CD4-positive, alpha-beta T cell treated with Interleukin-2 at 100 ng/mL for 4 hours (primary cell): ENCODE measurements at places on chromosomes 5 and 9.

- DNase-seq, result no peak
These were observed 108.9 kb downstream of the FOXD1 start for GRCh38 chr5:73339711-73340110.

DNA sequence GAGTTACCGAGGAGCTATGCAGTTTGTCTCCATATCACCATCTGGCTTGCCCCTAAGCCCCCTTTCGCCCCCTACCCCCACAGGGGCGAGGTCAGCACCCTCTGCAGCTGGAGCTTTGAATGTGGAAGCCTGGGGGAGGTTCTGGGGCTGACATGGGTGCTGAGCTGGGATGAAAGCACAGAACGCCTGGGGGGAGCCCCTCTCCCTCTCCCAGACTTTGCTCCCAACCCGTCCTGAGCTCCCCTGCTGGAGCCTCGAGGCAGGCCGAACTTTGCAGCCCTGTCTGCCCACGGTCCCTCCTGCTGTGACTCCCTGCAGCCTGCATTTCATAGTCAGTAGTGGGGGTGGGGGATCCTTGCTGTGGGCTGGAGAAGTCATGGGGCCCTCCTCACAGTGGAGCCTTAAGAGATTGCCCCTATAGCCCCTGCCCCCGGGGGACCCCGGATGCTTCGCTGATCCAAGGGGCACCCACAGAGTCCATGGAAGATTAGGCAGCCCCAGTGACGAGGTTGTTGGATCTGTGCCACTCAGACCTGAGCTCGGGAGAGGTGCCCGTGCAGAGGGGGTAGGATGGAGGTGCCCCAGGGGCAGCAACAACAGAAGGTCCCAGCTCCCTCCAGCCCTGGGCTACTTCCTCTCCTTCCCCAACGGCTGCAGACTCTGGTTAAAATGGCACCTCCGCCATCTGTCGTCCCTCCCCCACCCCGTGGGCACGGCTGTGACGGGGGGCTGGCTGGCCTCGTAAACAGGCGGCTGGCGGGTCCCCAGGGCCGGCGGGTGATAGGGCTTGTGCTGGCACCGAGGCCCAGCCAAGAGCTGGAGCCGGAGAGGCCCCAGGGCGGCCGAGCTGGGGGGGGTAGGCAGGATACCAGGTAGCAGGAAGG, 162.0 kb downstream of the C9orf50 start:
- DNase-seq, result no peak

DNA sequence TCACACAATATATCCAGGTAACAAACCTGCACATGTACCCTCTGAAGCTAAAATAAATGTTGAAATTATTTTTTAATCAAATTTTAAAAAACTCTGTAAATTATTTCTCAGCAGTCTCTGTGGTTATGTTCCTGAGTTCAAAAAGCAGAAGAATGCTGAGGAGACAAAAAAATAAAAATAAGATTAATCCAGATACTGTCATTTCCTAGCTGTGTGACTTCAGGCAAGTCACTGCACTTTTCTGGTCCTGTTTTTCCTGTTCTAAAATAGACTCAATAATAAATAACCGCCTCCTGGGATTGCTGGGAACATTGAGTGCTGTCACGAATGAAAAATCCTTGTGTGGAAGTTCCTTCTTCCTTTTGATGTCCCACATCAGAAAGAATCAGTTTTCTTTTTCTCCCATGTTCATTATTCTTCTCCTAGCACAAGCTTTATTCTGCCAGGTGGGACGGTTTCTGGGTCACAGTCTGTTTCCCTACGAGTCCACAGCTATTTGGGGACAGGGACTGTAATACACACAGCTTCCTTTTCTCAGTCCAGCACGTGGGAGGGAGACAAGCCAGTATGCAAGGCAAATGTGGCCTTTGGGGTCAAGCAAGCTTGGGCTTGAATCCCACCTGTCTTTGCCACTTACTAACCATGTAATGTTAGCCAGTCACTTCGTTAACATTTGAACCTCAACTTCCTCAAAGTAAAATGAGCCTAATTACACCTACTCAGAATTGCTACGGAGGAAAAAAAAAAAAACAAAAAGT, 156.9 kb downstream of the TRIM32 start:
- DNase-seq, result no peak

DNA sequence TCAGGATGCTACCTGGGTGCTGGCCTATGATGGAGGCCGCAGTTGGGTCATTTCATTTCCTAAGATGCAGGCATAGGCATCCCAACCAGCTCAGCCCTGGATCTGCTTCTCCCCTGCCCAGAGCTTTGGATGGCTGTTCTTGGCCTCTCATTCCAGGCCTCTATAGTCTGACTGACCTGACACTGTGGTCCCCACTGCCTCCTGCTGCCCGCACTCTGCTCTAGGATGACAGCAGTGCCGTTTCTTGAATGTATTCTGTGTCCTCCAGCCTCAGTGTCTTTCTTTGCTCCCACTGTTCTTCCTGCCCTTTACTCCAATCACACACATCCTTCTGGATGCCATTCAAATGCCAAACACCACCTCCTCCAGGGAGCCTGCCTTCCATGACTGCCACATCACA, 235.7 kb downstream of the HSPA4 start:
- peak; percentile 37 for DNase-seq

- no peak for DNase-seq
These were observed 794 bp upstream of the LRRC14B start for GRCh38 chr5:190366-191035.

DNA sequence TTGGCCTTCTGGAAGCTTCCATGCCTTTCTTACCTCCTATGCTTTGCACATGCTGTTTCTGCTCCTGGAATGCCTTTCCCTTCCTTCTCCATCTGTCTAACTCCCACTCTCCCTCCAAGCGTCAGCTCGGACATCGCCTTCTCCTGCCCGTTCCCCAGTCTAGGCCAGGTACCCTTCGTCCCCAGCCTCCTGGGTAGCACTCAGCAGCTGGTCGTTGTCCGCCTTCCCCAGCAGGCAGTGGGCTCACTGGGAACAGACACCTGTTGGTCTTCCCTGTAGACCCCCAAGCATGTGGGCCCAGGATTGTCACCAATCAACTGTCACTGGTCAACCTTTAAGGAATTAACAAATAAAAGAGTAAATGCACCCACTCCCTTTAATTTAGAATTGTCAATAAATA, 202.2 kb downstream of the RGS3 start:
- DNase-seq, result no peak

GRCh38 chr9:122134822-122135528, 24.6 kb downstream of the NDUFA8 start:
- DNase-seq, result no peak

DNA sequence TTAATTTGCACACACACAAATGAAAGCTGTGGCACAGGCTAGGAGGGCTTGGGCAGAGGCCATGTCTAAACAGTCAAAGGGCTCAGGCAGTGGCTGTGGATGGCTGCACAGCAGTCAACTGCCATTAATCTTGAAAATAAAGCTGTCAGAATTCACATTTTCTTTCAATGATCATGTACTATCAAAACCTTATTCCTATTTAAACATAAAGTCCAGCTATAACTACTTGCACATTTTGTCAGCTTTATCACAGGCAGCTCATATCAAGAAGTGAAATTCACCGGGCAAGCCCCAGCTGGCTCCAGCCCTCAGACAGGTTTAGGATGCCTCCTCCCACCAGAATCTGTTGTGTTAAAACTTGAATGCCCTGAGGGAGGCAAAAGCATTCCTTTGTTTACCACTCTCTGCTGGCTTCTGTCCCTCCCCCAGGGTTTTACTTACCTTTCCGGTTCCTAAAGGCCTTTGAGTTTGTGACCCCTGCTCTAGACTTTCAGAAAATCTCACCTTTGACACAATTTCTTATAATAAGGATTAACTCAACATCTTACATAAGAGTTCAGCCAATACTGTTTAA, 54.9 kb upstream of the GRAMD2B start:
- DNase-seq, result no peak

GRCh38 chr5:141529873-141530272, 41.0 kb downstream of the PCDHGC5 start:
- DNase-seq, result no peak

- DNase-seq, result no peak
These were observed 139.3 kb downstream of the FBXL7 start for GRCh38 chr5:15639288-15639687.

- DNase-seq, result no peak
These were observed 319.3 kb upstream of the CHD1 start for GRCh38 chr5:99248066-99248465.

GRCh38 chr9:112669326-112669725, 48.6 kb downstream of the INIP start:
- no peak for DNase-seq

- DNase-seq, result no peak
These were observed 92.9 kb downstream of the NDFIP1 start for GRCh38 chr5:142201471-142201887.

- DNase-seq, result peak; percentile 46
These were observed 51.9 kb downstream of the NIPAL4 start for GRCh38 chr5:157511651-157512644.

DNA sequence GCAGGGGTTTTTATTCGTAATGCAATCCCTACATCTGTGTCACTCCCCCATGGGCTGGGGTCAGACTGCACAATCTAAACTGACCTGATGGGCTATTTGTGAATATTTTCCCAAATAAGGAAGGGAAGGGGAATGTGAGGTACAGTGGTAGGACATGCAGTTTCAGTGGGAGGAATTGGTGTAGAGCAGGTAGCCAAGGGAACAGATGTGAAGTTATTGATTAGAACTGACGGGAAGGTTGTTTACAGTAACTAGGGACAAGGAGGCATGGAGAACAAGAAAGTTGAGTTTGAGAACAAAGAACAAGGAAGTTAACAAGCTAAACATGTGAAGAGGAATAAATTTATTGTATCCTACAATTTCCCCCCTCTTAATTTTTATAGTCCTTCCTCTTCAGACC, 104.8 kb downstream of the CFAP95 start:
- no peak for DNase-seq

GRCh38 chr9:135655317-135655716, 7.8 kb upstream of the LCN9 start:
- DNase-seq, result no peak

DNA sequence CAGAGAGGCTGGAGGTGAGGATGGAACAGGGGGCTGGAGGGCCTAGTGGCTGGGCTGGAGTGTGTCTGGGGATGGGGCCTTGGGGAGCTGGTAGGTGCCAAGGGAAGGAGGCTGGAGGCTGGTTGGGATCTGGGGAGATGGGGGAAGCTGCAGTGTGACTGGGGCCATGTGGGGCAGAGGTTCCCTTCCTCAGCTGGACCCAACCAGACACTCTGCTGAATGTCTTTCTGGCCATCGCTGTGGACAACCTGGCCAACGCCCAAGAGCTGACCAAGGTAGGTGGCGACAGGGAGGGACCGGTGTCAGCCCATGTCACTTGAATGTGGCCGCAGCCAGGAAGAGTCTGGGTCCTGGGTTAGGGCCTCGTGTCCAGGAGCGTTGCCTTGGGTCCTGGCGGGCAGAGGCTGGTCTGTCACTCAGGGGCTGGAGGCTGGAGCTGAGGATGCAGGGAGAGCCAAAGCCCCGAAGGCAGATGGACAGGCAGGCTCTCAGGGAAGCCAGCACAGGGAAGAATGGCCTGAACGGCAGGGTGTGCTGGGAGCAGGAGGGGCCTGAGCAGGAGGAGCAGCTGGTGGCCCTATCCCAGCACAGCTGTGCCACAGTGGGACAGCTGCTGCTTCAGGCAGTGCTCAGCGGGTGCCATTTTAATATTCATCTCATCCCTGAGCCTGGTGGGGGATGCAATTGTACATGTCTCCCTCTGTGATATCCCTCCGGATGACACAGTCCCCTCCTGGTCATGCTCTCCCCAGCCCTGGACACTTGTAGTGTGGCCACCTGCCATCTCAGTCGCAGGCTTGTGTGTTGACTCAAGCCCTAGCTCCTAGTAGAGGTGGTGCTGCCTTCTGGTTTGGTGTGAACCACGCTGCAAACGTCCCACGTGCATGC, 132.5 kb downstream of the CACNA1B start:
- no peak for DNase-seq

GRCh38 chr5:124980163-124980941, 233.9 kb upstream of the ZNF608 start:
- no peak for DNase-seq

- no peak for DNase-seq
These were observed 6.2 kb downstream of the GZMA start for GRCh38 chr5:55108661-55109060.

DNA sequence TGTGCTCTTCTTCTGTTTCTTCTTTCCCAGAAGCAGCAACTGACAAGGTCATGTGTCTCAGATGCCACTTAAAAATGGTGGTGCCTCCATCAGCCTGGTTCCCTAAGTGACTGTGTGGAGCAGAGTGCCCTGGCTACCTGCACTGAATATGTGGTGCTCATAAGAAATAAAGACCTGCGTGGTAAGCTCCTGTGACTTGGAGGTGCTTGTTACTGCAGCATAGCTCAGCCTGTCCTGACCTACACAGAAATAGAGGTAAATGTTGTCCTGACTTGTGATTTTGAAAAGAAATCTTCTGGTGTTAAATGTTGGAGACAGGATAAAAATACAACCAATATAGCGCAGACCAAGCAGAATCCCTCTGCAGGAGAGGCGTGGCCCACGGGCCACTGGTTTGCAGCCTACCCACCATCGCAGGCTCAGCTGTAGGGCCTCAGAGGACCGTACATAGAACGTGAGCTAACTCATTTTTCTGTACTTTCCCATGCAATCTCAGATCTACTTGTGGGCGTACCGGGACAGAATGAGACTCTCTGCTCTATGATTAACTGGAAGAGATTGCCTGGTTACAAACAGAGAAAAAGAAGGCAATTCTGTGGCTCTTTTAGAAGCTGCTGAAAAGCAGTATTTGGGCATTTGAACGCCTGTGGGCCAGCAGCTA, 79.4 kb upstream of the UNC5A start:
- DNase-seq, result no peak

- DNase-seq, result no peak
These were observed 116.1 kb upstream of the RASA1 start for GRCh38 chr5:87151547-87151946.

- DNase-seq, result peak; percentile 31
These were observed 1.2 kb downstream of the FBXL17 start for GRCh38 chr5:108380531-108381349.

DNA sequence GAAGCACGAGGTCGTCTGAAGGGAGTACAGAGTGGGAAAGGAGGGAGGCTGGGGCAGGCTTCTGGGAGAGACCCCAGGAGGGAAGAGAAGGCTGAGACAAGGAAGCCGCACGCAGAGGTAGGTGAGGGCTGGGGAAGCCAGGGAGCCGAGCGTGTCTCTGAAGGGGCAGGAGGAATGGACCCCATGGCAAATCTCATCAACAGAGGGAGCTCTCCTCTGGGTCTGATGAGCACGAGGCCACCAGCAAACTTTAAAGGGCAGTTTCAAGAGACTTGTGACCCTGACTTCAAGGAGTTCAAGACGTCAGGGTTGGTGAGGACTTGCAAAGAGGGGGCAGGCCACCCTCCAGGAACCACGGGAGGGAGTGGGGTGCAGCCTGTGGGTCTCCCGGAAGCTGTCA, 326.2 kb upstream of the IRX2 start:
- DNase-seq, result no peak

- no peak for DNase-seq
These were observed 23.9 kb downstream of the RORB start for GRCh38 chr9:74521009-74521408.

GRCh38 chr5:149757197-149757947, 27.3 kb downstream of the PPARGC1B start:
- DNase-seq, result no peak

- no peak for DNase-seq
These were observed 212.0 kb downstream of the DMRT2 start for GRCh38 chr9:1261879-1262766.

- no peak for DNase-seq
These were observed 639.7 kb downstream of the CCDC171 start for GRCh38 chr9:16192403-16193017.

- no peak for DNase-seq
These were observed 287.4 kb upstream of the IRX4 start for GRCh38 chr5:2169850-2170760.
